Effector CD4-positive, alpha-beta T cell (primary cell): ENCODE measurements at places on chromosomes 4 and X.

DNA sequence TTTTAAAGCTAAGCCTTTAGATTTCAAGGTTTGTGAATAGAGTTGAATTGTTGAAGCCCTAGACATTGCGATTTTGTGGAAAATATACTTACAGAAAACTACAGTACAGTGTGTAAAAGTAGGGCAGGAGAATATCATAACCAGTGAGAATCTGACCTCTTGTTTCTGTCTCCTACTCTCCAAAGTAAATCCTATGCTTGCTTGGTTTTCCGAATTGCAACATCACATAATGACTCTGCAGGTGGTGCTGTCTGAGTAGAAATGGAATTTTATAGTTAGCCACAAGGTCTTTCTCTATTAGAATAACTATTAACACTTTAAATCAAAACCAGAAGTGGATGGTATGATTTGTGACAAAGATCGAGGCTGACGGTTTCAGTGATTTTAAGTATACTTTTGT, 505.6 kb downstream of the RAPGEF2 start:
- no peak for DNase-seq

DNA sequence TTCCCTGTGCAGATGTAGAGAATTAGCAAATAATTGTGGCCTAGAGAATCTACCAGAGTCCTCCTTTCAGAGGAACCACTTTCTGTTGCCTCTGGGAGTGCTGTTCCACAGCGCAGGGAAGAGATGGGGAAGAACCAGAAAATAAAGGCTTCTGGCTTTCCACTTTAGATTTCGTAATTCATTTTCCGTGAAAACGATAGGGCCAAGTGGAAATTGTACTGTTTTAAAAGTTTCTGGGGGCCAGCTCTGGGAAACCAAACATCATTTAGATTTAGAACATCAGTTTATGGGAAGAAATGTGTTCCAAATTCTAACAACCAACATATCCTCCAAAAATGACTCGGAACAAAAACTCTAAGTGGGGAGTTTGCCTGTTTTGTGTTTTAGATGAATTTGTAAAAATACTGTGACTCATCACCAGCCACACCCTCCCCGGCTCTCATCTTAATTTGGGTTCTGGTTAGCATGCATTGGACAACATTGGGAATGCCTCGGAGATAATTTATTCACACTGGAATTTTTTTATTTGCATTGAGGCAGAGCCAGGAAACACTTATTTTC, 65.2 kb upstream of the LNX1 start:
- no peak for DNase-seq

GRCh38 chrX:35122756-35123155, 180.2 kb downstream of the FAM47B start:
- no peak for DNase-seq

DNA sequence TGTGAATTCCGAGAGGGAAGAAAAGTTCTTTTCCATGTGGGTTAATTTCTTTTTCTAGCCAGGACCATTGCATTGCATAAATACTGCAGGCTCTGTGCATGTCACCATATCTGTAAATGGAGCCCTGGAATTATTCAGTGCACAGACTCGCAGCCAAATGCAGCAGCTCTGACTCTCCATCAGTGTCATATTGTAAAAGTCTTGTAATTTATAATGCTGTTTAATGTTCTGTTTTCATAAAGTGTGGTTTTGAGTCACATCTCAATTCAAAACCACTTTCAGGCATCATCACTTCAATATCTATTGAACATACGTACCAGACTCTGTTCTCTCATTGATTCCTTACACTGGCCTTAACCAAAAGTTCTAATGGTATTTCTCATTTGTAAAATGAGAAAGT, 193.9 kb upstream of the RPL34 start:
- DNase-seq, result no peak

DNA sequence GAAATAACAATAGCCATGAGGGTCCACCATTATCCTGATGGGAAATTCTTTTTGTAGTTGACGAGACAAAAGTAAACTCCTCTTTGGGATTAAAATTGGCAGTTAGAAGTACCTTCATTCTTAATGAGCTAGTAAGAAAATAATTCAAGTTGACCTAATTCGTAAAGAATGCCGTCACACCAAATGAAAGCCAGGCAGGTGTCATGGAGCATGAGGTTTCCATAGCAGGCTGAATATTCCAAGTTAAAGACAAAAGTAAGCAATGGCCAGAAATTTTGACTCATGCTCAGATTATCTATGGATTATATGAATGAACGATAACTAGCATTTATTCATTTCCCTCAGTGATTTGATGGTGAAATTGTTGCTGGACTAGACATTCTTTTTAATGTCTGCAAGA, 192.2 kb upstream of the FAT1 start:
- no peak for DNase-seq

DNA sequence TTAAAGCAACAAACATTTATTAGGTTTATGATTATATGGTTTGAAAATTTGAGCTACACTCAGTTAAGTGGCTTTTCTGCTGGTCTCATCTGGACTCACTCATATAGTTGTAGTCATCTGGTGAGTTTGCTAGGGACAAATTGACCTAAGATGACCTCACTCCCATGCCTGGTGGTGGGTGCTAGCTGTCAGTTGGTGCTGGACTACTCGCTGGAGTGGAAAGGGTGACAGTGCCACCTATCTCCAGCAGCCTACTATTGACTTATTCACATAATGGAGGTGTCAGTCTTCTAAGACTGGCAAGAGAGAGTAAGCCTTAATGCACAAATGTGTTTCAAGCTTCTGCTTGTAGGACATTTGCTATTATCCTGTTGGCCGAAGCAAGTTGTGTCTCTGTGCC, 88.2 kb downstream of the TASL start:
- no peak for DNase-seq

DNA sequence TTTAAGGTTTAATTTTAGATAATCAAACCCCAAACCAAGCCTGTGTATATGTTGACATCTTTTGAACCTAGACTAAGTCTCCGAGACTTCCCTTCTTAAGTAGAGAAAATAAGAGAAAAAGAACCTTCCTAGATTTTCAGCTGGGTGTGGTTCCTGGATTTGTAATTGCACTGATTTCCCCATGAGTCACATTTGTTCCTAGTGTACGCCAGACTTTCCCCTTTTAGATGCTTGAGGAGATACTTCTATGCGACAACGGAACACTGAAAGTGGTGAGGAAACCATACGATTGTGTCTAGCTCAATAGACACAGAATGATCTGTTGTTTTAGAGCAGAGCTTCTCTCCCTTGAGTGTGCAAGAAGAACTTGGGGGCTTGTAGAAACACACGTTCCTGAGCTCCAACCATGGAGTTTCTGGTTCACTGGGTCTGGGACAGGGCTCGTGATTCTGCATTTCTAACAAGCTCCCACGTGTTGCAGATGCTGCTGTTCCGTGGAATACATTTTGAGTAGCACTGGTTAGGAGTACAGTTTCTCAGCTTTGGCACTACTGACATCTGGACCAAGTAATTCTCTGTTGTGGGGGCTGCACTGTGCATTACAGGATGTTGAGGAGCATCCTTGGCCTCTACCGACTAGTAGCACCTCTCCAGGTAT, 87.1 kb downstream of the AMELX start:
- no peak for DNase-seq

GRCh38 chrX:340121-340520, 21.5 kb upstream of the GTPBP6 start:
- DNase-seq, result no peak

GRCh38 chr4:108458681-108459080, 161.7 kb upstream of the RPL34 start:
- DNase-seq, result no peak

DNA sequence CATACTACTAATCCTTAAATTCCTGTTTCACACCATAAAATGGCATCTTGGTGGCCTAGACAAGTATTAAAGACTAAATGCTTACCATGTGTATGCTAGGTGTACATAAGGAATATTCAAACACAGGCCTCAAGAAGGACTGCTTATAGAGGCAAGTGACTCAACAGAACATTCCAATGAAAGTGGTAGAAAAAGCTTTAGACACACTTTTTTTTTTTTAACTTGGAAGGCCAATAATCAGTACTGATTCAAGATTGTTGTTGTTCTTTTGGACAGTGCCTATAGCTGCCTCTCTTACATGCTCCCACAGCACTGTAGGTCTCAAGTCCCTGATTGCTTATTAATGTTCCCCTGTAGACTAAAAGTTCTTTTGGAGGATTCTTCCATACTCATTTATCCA, 77.6 kb downstream of the FBXL5 start:
- no peak for DNase-seq

GRCh38 chr4:82043081-82043808, 330.5 kb downstream of the HNRNPD start:
- no peak for DNase-seq

DNA sequence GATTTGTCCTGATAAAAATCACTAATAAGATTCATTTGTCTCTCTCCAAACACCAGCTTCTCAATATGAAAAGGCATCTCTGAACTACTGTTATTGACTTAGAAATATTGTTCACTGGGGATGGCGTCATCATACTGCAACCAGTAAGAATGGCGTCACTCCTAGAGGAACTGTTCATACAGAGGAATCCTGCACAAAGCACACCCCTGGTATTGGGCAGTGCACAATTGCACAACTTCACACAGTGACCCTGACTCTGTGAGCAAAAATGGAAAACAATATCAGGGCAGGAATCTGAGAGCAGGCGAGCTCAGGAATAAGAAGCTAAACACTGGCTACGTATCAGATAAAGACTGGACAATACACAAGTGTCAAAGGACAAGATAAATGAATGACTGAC, 66.7 kb upstream of the PNPLA4 start:
- no peak for DNase-seq

GRCh38 chrX:4043951-4044350, 330.5 kb upstream of the PRKX start:
- DNase-seq, result no peak

DNA sequence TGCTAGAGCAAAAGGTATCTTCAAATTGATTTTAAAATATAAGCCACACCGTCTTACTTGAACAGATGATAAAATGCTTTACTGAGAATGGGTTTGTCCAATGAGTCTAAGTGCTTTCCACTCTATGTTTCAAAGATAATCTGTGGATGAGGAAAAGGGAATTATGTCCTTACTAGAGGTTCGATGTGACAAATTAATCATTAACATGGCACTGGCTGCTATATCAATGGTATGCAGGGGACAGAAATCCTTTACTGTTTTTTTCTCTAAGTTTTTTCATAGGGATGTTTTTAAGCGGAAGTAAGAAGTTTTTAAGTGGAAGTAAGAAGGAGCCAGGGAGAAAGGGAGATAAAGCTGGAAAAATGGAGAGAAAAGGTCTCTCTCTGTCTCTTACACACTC, 38.0 kb downstream of the MID1IP1 start:
- DNase-seq, result no peak

GRCh38 chr4:67750691-67751090, 3.5 kb downstream of the GNRHR start:
- DNase-seq, result no peak

- DNase-seq, result no peak
Observed at GRCh38 chr4:101693842-101694398, 96.6 kb upstream of the BANK1 start.
